Caco-2 (cell line): ENCODE measurements at places on chromosomes 16 and 17.

DNA sequence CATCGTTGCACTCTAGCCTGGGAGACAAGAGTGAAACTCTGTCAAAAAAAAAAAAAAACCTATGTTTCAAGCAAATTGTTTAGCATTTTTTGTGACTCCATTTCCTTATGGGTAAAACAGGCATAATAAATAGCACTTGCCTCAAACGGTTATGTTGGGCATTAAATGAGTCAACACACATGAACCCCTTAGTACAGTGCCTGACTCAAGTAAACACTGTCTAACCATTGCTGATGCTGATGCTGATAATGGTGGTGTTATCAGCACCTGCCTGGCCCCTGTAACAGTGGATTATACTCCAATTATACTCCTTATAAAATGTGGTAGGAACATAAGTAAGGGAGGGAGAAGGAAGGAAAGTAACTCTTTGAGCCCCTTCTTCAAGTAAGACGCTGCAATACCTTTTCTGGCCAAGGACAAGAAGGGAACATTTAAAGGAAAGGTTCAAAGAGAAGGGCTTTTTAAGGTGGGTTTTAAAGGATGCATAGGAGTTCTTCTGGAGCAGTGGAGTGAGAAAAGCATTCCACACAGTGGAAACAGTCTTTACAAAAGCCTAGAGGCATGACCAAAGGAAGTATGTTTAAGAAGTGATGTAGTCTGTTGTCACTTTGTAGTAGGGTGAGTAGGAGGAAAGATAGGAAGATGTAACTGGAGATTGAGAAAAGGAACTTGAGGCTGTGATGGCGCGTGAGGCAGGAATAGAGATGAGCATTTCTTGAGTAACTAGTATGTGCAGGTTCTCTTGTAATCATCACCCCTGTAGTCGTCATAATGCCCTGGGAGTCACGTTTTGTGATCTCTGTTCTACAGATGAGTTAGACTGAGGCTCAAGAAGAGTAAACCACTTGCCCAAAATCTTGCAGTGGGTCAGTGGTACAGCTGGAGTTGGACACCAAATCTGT is 4.3 kb downstream of the SCNN1B start:
- H3K36me3 ChIP-seq: no peaks in the 10 kb centered on the region
- H3K4me1 ChIP-seq: no peaks in the 10 kb centered on the region
- no peak overlapping the region for H3K4me3 ChIP-seq
- DNase-seq: no peak

DNA sequence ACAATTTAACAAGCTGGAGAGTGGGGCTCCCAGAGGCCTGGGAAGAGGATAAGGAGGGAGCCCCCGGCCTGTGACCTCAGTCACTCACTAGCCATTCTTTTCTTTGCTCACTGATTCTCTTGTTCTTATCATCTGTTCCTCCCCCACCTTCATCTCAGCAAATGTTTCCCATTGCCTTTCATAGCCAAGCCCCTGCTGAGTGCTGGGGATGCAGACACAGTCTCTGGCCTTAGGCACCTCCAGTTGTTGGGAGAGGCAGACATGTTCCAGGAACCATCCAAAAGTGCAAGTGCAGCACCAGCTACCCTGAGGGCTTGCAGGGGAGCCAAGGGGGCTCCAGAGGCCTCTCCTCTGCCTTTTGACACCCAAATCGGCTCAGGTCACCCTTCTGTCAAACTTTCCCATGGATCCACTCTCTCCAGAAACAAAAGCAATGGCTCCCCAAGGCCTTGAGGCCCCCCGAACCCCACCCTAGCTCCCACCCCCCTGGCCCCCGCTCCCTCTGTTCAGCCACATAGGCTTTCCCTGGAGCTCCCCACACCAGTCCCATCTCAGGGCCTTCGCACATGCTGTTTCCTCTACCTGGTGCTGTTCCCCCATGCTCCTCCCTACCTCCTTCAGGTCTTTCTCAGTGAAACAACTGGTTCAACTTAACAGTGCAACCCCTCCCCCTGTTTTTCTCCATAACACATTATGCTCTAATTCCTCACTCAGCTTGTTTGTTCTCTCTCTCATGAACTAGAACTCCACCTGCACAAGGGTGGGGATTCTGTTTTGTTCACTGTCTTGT is 14.9 kb upstream of the KCNJ12 start:
- DNase-seq: no peak
- H3K4me3 ChIP-seq: no peak overlapping the region
- H3K27ac ChIP-seq: no peak overlapping the region
- no peaks in the 10 kb centered on the region for H3K36me3 ChIP-seq
- H3K27me3 ChIP-seq: no peaks in the 10 kb centered on the region
- peaks cover 14% of the 10 kb centered on the region; the same call in 1 of the 2 replicates for H3K4me1 ChIP-seq

- DNase-seq: no peak
- H3K4me1 ChIP-seq: no peaks in the 10 kb centered on the region
- no peak overlapping the region for H3K4me3 ChIP-seq
- no peak overlapping the region for H3K27ac ChIP-seq
These were observed 48.1 kb downstream of the MYO18A start for GRCh38 chr17:29131814-29132682.

GRCh38 chr16:595942-596735 is 6.3 kb downstream of the RAB40C start:
- DNase-seq: peak; percentile 30
- no peak overlapping the region for H3K4me3 ChIP-seq
- no peaks in the 10 kb centered on the region for H3K27me3 ChIP-seq
- peaks cover 2% of the 10 kb centered on the region for H3K36me3 ChIP-seq
- peak overlapping the region; percentile 38 for H3K27ac ChIP-seq

- H3K36me3 ChIP-seq: no peaks in the 10 kb centered on the region
- no peaks in the 10 kb centered on the region for H3K27me3 ChIP-seq
- H3K4me3 ChIP-seq: no peak overlapping the region
- DNase-seq: no peak
- H3K4me1 ChIP-seq: no peaks in the 10 kb centered on the region
- H3K27ac ChIP-seq: no peak overlapping the region
These were observed 101.9 kb downstream of the LITAF start for GRCh38 chr16:11484691-11485258.

- DNase-seq: no peak
- H3K4me1 ChIP-seq: peaks cover 8% of the 10 kb centered on the region
- no peaks in the 10 kb centered on the region for H3K36me3 ChIP-seq
- no peak overlapping the region for H3K27ac ChIP-seq
- H3K4me3 ChIP-seq: no peak overlapping the region
These were observed 18.4 kb downstream of the TRAP1 start for GRCh38 chr16:3698941-3699340.

- peaks cover 26% of the 10 kb centered on the region for H3K36me3 ChIP-seq
- peaks cover 31% of the 10 kb centered on the region for H3K4me1 ChIP-seq
- peak overlapping the region; percentile 87 for H3K27ac ChIP-seq
- H3K4me3 ChIP-seq: no peak overlapping the region
These were observed 13.3 kb downstream of the PROCA1 start for GRCh38 chr17:28698253-28698941.

DNA sequence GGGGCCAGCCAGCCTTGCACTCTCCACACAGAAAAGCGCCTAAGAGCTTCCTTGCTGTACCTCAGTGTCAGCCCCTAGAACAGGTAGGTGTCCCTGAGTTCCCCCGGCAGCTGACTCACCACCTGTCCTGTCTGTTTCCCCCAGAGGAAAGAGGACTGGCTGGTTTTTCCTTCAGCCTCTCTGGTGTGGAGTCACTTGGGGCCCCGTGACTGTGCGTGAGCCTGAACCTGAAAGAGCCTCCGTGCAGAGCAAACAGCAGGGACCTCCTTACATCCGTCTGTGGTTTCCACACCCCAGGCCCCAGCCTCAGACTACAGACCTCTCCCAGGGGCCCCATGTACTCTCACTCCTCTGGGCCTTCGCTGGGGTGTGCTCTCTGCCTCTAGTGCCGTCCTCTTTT is 87.8 kb downstream of the GNAO1 start:
- no peaks in the 10 kb centered on the region for H3K36me3 ChIP-seq
- H3K27me3 ChIP-seq: no peaks in the 10 kb centered on the region
- no peak overlapping the region for H3K4me3 ChIP-seq
- H3K4me1 ChIP-seq: no peaks in the 10 kb centered on the region

DNA sequence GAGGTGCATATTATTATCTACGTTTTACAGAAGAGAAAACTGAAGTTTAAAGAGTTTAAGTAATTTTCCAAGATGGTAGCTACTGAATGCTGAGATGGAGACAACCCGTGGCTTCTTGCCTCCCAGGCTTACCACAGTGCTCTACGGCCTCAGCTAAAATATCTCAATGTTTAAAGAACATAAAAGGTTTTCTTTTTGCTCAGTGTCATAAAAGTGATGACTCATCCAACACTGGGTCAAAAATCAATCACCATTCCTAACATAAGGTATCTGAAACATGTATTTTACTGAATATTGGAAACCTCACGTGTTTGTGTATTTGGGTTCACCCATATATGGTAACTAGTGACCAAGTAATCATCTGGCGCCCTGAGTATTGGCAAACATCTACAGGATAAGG is 18.4 kb downstream of the ABCA9 start:
- no peaks in the 10 kb centered on the region for H3K27me3 ChIP-seq
- peaks cover 23% of the 10 kb centered on the region for H3K4me1 ChIP-seq
- DNase-seq: no peak
- peak overlapping the region; percentile 66 for H3K27ac ChIP-seq

DNA sequence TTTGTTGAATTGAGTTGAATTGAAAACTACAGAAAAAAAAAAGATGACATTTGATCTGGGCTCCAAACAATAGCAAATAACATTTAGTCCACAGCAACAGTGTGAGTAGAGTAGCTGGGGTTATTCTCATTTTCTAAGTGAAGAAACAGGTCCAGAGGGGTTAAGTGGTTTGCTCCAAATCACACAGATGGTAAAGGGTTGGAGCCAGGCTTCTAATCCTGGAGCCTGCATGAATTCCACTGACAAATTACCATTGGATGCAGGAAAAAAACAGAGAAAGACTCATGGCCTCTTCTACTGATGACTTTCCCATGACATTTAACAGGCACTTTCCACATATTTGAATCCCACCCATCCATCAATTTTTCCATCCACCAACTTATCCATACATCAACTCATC is 182.4 kb downstream of the HS3ST4 start:
- H3K27me3 ChIP-seq: no peaks in the 10 kb centered on the region
- H3K27ac ChIP-seq: no peak overlapping the region
- no peak overlapping the region for H3K4me3 ChIP-seq
- H3K36me3 ChIP-seq: no peaks in the 10 kb centered on the region
- DNase-seq: no peak
- no peaks in the 10 kb centered on the region for H3K4me1 ChIP-seq

- no peak overlapping the region for H3K4me3 ChIP-seq
- no peaks in the 10 kb centered on the region for H3K36me3 ChIP-seq
- DNase-seq: no peak
- H3K27me3 ChIP-seq: no peaks in the 10 kb centered on the region
- H3K27ac ChIP-seq: no peak overlapping the region
- no peaks in the 10 kb centered on the region for H3K4me1 ChIP-seq
These were observed 204.4 kb upstream of the HS3ST3A1 start for GRCh38 chr17:13806092-13806491.

GRCh38 chr17:79602621-79603020 is 8.2 kb downstream of the RBFOX3 start:
- H3K4me1 ChIP-seq: no peaks in the 10 kb centered on the region
- no peaks in the 10 kb centered on the region; the same call in 1 of the 2 replicates for H3K27me3 ChIP-seq

- DNase-seq: no peak
- no peaks in the 10 kb centered on the region for H3K36me3 ChIP-seq
- H3K27me3 ChIP-seq: peaks cover 2% of the 10 kb centered on the region; the same call in 1 of the 2 replicates
- no peak overlapping the region for H3K4me3 ChIP-seq
- no peak overlapping the region for H3K27ac ChIP-seq
These were observed 12.4 kb upstream of the KCNG4 start for GRCh38 chr16:84252184-84252583.

DNA sequence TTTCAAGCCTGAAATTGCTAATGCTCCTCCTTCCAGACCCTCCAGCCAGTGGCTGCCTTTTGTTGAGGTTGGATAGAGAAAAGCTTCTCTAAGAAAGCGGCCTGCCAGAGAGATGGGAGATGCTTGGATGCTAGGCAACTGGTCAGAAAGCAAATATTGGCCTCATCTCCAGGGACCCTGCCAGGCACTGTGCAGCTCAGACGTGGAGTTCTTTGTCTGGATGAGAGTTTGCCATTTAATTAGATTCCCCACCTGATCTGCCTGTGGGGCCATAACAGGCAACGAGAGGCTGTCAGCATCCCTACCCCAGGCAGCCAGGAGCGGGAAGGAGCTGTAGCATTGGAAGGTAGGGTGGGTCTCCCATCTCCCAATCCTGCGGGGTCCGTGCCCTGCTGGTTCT is 52.7 kb downstream of the ASIC2 start:
- H3K4me3 ChIP-seq: no peak overlapping the region
- DNase-seq: no peak
- H3K27me3 ChIP-seq: no peaks in the 10 kb centered on the region
- no peak overlapping the region for H3K27ac ChIP-seq
- no peaks in the 10 kb centered on the region for H3K4me1 ChIP-seq

DNA sequence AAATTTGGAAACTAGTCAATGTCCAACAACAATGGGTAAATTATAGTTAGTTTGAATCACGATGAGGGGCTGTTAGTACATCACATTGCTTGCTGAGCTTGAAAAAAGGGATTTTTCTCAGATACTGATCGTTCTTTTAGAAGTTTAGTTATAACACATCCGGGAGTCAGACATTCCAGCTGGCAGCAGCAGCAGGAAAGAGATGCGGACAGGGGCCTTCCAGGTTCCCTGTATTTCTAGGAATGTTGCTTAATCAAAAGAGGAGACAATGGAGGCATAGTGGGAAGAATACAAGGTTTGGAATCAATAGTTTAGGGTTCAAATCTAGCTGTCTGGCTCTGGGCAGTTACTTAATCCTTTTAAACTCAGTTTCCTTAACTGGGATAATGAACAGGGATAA is 27.8 kb downstream of the CDK5R1 start:
- H3K4me1 ChIP-seq: no peaks in the 10 kb centered on the region
- no peak overlapping the region for H3K27ac ChIP-seq
- no peaks in the 10 kb centered on the region for H3K36me3 ChIP-seq
- no peaks in the 10 kb centered on the region for H3K27me3 ChIP-seq
- H3K4me3 ChIP-seq: no peak overlapping the region

DNA sequence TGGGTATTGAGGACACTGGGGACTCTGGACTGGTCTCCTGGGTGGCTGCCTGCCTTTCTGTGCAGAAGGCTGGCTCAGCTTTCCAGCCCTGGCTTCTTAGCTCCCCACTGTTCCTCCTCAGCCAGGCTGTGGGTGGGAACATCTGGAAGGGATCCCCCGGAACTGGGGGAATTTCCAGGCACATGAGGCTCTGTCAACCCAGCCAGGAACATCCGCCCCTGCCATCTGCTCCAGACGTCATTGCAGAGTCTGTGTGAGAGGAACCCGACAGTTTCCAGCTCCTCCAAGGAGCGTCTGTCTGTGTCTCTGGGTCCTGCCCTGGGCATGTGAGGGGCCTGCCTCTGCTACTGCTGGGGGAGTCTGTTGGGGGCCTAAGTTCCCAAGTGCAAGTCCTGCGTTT is 36.2 kb upstream of the CRHR1 start:
- H3K4me1 ChIP-seq: no peaks in the 10 kb centered on the region
- no peak overlapping the region for H3K4me3 ChIP-seq
- no peaks in the 10 kb centered on the region for H3K27me3 ChIP-seq
- DNase-seq: no peak

GRCh38 chr16:28309811-28310311 is 17.5 kb downstream of the SBK1 start:
- H3K4me1 ChIP-seq: no peaks in the 10 kb centered on the region
- DNase-seq: no peak
- no peak overlapping the region for H3K27ac ChIP-seq
- no peaks in the 10 kb centered on the region for H3K36me3 ChIP-seq
- no peaks in the 10 kb centered on the region for H3K27me3 ChIP-seq

- H3K27me3 ChIP-seq: no peaks in the 10 kb centered on the region
- H3K4me3 ChIP-seq: no peak overlapping the region
- no peak overlapping the region for H3K27ac ChIP-seq
- no peaks in the 10 kb centered on the region for H3K36me3 ChIP-seq
- no peak for DNase-seq
These were observed 49.7 kb downstream of the NTN1 start for GRCh38 chr17:9071016-9071415.

- 0 out of 2 replicates have a peak, but pooled peaks cover 1% of the 10 kb centered on the region for H3K27me3 ChIP-seq
- H3K36me3 ChIP-seq: no peaks in the 10 kb centered on the region
- H3K4me3 ChIP-seq: no peak overlapping the region
- DNase-seq: no peak
- no peak overlapping the region for H3K27ac ChIP-seq
- H3K4me1 ChIP-seq: no peaks in the 10 kb centered on the region
These were observed 6.7 kb downstream of the KCNH4 start for GRCh38 chr17:42174126-42174783.
